CD4-positive, alpha-beta T cell treated with Interleukin-6 at 100 ng/mL for 8 hours (primary cell): ENCODE measurements at places on chromosomes 3 and 15.

DNA sequence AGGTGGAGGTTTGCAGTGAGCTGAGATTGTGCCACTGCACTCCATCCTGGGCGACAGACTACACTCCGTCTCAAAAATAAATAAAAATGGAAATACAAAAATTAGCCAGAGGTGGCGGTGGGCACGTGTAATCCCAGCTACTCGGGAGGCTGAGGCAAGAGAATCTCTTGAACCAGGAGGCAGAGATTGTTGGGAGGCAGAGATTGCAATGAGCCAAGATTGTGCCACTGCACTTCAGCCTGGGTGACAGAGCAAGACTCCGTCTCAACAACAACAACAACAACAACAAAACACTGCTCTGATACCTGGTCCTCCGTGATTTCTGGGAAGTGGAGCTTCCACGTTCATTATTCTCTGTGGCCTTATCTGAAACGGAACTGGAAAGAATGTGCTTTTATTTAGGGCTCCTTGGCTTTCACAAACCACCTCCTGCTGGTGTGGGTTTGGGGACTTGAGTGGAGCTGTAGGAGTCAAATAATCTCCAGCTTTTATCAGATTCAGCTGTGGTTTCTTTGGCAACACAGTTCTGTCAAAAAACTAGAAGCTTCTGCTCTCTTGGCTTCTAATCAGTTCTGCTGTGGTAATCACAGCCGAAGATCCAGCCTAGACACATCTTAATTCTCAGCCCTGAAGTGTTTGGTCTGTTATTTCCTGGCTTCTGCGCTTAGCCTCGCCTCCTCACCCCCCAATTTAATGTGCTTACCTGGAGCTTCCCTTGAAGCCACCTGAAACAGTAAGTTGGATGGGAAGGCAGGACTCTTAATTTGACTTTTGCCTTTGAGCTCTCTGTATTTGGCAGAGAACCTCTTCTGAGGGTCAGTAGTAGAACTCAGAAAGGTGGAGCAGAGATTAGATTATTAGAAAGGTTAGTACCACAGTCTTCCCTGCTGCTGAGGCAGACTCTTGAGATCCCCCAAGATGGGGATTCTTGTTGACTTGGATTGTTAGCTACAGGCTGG, 21.4 kb downstream of the IRAK2 start:
- peak; percentile 35 for DNase-seq

- no peak for DNase-seq
Observed at GRCh38 chr3:140316868-140317400, 360.9 kb upstream of the TRIM42 start.

DNA sequence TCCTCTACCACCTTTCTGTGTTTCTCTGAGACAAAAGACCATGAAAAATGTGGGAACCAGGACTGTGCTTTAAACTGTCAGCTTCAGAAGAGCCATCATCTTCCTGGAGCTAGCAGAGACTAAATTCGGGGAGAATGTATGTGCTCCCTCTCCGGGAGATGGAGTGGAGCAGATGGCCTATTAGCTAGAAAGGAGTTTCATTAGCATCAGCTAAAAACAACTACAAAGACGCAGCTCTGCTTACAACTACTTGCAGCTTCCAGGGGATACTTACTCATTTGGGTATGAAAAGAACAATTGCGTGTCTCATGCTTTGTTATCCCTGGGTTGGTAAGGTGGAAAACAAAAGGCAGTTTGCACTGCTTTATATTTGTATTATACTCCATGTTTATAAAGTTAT, 159.6 kb downstream of the MFSD1 start:
- no peak for DNase-seq

GRCh38 chr3:62128051-62128450, 245.3 kb downstream of the FEZF2 start:
- DNase-seq, result no peak

DNA sequence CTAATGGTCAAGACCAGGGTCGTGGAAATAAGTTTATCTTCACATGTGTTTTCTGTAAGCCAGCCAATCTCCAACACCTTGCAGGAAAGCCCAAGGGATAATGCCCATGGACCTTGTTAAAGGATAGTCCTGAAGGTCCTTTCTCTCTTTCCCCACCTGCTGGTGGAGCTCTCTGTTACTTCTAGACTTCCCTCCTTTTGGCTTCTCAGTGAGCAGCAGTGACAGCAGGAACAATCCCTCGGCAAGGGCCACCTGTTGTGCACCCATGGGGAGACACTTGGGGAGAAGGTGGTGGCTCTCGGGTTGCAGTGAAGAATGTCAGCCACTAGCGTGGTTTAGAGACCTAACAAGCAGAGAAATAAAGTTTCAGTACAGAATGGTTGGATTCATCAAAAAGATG, 84.0 kb upstream of the OSBPL11 start:
- no peak for DNase-seq

- DNase-seq, result no peak
Observed at GRCh38 chr3:136929977-136930670, 27.7 kb upstream of the IL20RB start.

- no peak for DNase-seq
Observed at GRCh38 chr15:58582160-58582559, 150.4 kb downstream of the LIPC start.

DNA sequence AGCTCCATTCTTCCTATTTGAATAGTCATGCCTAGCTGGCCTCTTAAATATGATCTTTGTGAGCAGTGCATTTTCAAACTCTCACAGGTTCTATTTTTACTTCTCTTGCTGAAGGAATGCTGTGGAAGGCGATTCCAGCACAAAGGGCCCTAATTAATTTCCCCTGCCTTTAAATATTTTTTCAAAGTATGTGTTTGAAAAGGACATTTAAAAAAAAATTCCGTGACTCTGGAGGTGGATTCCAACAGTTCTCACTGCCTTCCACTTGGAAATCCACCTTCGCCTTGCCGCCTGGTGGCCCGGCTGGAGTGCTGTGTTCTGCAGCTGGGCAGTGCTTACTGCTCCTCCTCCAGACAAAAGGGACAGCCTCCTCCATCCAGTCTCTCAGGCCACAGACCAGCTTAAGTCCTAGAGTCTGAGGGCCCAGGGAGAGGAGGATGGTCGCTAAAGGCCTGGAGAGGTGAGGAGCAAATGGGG, 61.5 kb upstream of the CORO2B start:
- DNase-seq, result no peak

DNA sequence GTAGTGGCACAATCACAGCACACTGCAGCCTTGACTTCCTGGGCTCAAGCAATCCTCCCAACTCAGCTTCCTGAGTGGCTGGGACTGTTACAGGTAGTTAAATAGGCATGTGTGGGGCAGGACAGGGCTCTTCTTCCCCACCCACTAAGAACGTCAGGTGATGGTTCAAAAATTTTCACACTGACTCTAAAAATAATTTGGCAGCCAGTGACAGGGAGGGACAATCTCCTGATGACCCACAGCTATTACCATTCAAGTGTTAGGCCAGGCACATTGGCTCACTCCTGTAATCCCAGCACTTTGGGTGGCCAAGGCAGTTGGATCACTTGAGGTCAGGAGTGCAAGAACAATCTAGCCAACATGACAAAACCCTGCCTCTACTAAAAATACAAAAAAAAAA, 12.2 kb upstream of the TRMT10C start:
- DNase-seq, result no peak

- DNase-seq, result no peak
Observed at GRCh38 chr15:49645941-49646340, 25.1 kb downstream of the DTWD1 start.

DNA sequence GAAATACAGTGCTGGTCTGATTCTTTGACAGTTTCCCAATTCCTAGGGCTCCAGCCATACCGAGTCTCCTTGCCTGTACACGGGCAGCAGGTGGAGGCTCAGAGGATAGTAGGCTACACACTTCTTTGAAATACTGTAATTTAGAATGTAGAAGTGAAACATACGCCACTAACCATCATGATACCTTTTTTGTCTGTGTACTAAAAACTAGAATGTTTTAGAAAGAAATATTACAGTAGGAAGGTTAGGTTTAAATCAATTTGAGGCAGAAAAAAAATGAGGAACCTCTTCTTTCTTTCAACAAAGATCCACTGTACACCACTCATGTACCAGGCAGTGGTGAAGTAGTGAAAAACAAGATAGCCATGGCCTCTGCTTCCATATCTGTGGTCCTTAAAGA, 354.7 kb downstream of the MCTP2 start:
- DNase-seq, result no peak

GRCh38 chr15:55237219-55238130, 40.7 kb upstream of the RSL24D1 start:
- no peak for DNase-seq

GRCh38 chr15:99343881-99344551, 92.7 kb downstream of the LRRC28 start:
- DNase-seq, result peak; percentile 48

GRCh38 chr3:70824078-70824477, 511.6 kb upstream of the MDFIC2 start:
- DNase-seq, result no peak

GRCh38 chr15:88802991-88803240, 320 bp upstream of the ACAN start:
- DNase-seq, result no peak

GRCh38 chr15:62141643-62142588, 23.2 kb downstream of the C2CD4B start:
- DNase-seq, result no peak

DNA sequence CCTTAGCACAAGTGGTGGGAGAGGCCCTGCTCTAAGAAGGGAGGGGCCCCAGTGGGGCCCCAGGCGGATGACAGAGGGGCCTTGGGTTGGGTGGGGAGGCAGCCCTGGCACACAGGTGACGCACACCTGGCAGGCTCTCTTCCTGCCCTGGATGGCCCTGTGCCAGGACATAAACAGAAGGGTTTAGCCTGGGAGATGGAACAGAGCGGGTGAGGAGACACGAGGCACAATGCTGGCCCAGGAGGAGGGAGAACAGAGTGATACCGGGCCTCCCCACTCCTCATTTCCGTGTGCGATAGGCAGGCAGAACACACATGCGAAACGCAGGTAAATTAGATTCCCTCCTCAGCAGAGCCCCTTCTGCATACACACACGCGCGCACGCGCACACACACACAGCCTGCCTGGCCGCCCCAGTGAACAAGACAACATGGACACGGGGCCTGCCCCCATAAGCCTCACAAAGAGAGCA, 39.8 kb downstream of the IDH2 start:
- peak; percentile 19 for DNase-seq

GRCh38 chr3:40341671-40342070, 32.2 kb downstream of the EIF1B start:
- DNase-seq, result no peak

DNA sequence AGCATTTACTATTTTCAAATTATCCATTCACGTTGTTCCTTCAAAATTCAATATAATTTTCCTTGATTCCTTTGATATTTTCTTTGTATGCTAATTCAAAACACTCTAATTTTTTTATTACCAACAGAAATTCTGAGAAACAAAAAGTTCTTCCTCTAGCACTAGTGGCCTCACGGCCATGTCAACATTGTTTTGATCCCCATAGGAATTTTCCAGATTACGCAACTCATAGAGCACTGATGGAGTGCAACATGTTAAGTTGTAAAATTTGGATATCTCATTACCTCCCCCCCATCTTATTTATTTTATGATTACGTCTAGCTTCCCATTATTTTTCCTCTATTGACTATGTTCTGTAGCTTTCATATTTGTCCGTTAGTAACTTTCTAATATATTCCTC, 745.3 kb downstream of the TUSC7 start:
- DNase-seq, result no peak

GRCh38 chr3:22713936-22714335, 489.2 kb upstream of the UBE2E2 start:
- DNase-seq, result no peak

- DNase-seq, result no peak
Observed at GRCh38 chr3:55721716-55722484, 234.8 kb upstream of the WNT5A start.

DNA sequence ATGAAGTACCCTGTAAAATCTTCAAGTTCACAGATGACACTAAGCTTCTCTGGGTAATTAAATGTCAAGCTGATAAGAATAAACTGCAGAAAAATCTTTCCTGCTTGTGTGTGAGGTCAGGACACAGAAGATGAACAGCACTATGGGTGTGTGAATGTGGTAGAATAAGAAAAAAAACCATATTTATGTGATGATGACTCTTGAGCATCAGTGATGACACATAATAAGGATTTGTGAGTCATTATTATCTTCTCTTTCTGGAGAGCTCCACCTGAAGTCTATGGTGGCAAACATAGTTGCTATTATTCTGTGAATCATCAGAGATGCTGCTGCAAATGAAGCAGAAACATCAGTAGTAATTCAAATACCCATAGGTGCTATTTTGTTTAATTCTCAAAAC, 422.4 kb downstream of the DIPK2A start:
- DNase-seq, result no peak

- no peak for DNase-seq
Observed at GRCh38 chr3:45908761-45909160, 22.4 kb downstream of the CCR9 start.

DNA sequence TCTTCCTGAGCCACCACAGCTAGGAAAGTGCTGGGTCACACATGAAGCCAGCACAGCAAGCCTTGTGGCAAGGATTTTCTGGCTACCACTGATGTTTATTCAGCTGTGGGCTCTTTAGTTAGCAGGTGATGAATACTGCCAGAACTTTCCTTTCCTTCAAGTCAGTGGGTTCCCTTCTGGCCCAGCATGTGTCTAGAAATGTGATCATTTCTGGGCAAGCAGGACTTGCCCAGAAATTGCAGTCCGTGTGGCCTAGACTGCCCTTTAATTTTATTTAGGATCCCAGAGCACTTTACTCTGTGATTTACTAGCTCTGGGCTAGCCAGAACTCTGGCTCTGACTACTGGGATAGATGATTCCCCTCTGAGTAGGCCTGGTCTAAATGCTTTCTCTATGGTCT, 397.5 kb downstream of the ZIC4 start:
- DNase-seq, result no peak

- no peak for DNase-seq
Observed at GRCh38 chr3:113498221-113499005, 16.5 kb downstream of the SPICE1 start.

DNA sequence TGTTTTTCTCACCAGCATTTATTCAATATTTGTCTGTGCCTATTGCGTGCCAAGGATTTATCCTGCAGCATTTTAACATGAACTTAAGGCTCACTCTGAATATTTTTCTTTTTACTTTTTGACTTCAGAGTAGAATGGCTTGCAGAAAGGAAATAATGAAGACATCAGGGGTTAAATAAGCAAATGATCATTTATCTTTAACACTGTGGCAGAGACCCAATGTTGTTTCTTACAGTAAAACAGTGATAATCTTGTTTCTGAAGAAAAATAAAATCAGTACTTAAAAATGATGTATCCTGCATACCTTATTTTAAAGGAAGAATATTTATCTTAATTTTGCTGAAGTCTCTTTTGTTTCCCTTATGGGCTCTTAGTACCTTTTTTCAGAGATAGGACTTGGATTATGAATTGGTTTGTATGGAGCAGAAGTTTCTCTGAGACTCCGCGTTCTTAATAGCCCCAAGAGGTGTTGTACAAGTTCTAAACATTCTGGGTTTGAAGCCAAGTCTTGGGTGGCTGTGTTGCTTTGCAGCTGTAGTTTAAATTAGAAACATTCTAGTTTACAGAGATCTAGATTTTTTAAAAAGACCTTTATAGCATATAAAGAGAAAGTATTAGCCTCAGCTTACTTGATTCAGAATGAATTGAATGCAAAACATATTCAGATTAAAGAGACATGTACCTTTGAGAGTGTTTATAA, 40.5 kb downstream of the COL6A6 start:
- no peak for DNase-seq

GRCh38 chr15:78714890-78715289, 73.9 kb upstream of the CHRNB4 start:
- no peak for DNase-seq

- DNase-seq, result no peak
Observed at GRCh38 chr15:85564686-85565085, 184.3 kb downstream of the AKAP13 start.
